Left ventricle myocardium inferior (tissue), 1 donor: ENCODE measurements at places on chromosomes 4 and X. TPM values are rescaled to one million over a fixed set of nuclear protein-coding genes. Genes with fewer than 3 reads are reported as not detected.
A peak's percentile ranks its signal among the peaks of the same experiment; 100 is the strongest.

The HERC5 gene
- total RNA-seq: 2.6 TPM

The ASMT gene
- not detected for total RNA-seq

The GAGE10 gene
- total RNA-seq: not detected

The SOWAHD gene
- 0.33 TPM for total RNA-seq

The SLITRK2 gene
- total RNA-seq: 0.30 TPM

The ZXDB gene
- 5.7 TPM for total RNA-seq

The PDHA2 gene
- total RNA-seq: not detected

- DNase-seq: peak; percentile 74
These were observed 1.6 kb downstream of the PPP3CA start for GRCh38 chr4:101345596-101346350.
